ENCODE measurements at places on chromosomes 7 and 10.

GRCh38 chr7:130458257-130458656, 17.4 kb upstream of the CEP41 start:
- no peak for DNase-seq

- no peak for DNase-seq
Measured at GRCh38 chr10:64115908-64116643, 594.9 kb downstream of the REEP3 start.

GRCh38 chr7:85125176-85125575, 61.7 kb downstream of the SEMA3D start:
- no peak for DNase-seq

DNA sequence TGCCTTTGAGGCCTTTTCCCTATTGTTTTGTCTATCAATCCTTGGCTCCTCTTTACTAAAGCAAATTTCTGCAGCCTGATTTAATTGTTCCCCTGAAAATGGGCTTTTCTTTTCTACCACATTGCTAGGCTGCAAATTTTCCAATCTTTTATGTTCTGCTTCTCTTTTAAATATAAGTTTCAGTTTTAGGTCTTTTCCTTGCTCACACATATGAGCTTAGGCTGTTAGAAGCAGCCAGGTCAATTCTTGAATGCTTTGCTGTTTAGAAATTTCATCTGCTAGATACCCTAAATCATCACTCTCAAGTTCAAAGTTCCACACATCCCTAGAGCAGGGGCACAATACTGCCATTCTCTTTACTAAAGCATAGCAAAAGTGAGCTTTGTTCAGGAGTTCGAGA, 159.6 kb downstream of the ARL4A start:
- DNase-seq = no peak

DNA sequence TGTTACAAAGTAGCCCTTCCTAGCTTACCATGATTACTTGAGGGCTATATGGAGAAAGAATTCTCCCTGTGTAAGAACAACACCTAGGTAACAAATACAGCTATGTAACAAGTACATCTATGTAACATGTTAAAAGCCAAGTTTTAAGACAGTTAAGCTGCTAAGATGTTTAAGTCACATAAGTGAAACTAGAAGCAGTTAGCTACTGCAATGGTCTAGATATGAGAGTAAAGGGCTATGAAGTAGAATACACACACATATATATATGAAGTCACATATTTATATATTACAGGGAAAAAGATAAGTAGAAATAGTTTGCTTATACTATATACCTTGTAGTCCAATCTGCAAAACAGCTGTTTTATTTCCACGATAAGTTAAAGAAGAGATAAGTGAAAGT, 14.4 kb downstream of the POT1 start:
- DNase-seq = no peak

- DNase-seq = peak; percentile 79
Measured at GRCh38 chr10:43304687-43305333, 37.9 kb upstream of the RASGEF1A start.

DNA sequence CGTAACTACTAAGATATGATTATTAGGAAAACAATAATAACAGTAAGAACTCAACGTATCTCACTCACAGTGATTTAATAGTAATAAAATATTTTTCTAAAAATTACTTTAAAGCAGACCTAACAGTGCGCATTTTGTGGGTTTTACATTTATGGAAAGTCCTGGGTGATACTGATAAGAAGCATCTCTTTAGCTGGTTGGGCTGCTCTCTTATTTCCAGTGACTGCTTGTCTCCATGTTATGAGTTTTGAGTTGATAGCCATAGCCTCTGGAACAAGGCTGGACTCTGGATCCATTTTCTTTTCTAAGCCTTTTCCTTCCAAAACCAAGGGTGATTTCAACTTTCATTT, 29.5 kb upstream of the INHBA start:
- no peak for DNase-seq

GRCh38 chr10:132946-133898, 2.0 kb upstream of the ZMYND11 start:
- DNase-seq = no peak

DNA sequence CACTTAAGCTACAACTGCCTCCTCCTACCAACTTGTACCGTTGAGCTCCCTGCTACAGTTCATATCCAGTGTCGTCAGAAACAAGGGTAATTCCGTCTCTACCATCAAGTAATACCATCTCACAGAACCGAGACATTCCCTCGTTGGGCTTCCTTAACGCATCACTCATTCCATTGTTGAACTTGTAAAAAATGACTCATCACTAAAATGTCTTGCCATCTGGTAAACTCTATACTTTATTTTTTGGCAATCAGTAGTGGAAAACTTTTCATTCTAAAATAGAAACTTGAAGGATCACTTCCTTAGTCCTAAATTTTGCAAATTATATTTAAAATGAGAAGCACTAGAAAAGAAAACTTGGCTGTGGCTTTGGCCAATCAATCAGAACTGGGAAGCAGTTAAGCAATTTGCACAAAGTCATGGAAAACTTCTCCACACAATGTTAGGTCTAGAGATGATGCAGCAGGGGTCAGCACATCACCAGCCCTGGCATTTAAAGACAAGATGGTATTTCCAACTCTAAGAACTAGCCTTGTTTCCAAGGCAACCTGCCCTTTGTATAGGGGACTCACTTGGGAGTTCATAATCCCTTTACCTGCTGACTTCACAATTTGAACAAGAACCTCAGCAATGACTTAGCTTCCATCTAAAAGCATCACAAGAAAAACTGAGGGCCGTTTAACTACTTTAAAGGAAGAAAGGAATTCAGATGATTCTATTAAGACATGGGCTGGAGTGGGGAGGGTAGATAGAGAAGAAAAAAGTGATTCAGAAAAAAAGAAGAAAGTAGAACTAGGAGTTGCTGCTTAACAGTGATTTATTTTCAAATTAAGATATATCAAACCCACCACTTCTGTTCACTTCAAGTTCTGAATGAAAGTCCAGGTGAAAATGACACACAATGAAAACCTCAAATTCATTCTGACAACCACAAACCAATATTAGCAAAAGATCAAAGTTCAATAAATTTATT, 288.1 kb downstream of the PARD3 start:
- peak; percentile 68 for DNase-seq

GRCh38 chr10:60479305-60480020, 89.8 kb upstream of the ANK3 start:
- no peak for DNase-seq

DNA sequence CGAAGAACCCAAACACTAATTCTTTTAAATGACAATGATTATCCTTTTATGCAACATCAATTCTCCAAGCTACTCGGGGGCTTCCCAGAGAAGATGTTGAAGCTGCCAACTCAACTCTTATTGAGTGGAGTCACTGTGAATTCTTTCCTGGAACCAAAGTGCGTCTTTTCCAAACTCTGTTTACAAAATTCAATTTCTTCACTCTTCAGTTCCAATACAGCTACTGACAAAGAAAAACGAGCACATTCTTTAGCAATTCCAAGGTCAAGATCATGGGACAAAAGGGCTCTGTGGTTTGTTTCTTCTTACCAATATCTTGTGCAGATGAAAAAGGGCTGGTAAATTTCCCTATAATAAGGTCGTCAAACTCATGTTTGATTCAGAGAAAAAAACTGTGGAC, 74.2 kb downstream of the FAS start:
- DNase-seq = no peak

DNA sequence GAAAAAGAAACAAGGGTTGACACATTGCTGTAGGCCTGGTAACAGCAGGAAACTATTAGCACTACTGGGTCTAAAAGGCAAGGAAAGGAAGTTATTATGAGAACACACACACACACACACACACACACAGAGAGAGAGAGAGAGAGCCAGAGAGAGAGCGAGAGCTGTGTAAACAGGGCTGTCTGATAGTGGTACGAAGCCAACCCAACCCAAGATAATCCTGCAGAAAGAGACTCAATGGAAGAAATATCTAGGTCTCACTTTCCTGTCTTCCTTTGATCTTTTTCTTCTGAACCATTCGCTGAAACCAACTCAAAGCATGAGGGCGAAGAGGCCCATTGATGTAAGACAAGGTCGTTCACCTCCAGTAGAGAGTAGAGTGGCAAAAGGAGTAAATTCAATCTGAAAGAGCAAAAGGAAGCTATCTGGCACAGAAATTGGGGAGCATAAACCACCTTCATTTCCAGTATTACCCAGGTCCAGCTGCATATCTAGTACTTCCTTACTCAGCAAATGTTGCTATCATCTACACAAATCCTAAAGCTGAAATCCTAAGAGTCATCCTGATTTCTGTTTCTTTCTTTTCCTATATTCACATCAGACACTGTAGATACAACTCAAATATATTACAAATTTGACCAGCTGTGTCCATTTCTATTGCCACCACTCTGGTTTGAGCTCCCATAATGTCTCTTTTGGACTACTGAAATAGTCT, 110.2 kb downstream of the TMEM26 start:
- DNase-seq = no peak

DNA sequence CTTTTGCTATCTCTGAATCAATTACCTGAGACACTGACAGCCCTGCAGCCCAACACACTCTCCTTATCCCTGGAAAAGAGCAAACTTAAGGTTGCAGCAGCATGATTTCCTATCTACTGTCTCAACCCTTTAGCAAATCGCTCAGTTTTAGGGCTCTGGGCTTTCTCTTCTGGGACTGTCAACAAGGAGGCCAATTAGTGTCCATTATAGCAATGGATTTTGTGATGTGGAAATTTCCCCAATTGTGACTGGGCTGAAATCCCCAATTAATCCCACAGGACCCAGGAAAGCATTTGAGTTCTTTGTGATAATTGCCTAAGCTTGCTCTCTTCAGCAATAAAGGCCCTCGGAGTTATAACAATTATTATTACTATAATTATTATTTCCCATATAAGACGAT, 197.0 kb downstream of the ZNF438 start:
- DNase-seq = no peak

- peak; percentile 20 for DNase-seq
Measured at GRCh38 chr10:98425511-98426352, 10.8 kb upstream of the PYROXD2 start.

DNA sequence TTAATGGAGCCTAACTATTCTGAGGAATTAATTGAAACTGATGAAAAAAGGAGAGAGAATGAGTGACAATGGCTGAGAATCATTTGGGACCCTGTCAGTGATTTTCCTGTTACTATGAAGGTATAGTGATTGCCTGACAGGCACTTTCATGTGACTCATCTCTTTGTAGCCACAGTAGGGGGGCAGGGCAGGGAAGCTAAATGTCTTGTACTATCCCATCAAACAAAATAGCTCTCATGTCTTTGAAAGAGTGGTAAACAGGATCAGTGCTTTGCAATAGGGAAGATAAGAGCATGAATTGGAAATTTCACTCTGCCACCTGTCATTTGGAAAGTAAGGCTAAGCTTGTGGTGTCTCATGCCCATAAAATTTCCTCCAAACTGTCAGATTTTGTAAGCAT, 94.5 kb upstream of the GSDME start:
- DNase-seq = no peak

GRCh38 chr10:123990889-123991288, 99.3 kb upstream of the CPXM2 start:
- DNase-seq = no peak

DNA sequence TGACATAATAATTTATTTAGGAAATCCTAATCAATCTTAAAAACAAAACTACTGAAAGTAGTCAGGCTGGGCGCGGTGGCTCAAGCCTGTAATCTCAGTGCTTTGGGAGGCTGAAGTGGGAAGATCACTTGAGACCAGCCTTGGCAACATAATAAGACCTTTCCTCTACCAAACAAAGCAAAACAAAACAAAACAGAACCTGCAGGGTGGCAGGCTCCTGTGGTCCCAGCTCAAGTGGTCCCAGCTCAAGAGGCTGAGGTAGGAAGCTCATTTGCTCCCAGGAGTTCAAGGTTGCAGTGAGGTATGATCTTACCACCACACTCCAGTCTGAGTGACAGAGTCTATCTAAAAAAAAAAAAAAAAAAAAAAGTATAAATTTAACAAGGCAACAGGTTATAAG, 748.0 kb downstream of the CNTNAP2 start:
- DNase-seq = no peak

GRCh38 chr10:130498042-130498441, 361.9 kb downstream of the GLRX3 start:
- DNase-seq = peak; percentile 3

- no peak for DNase-seq
Measured at GRCh38 chr7:49580761-49581160, 192.7 kb upstream of the VWC2 start.

GRCh38 chr7:63073286-63073685, 925.4 kb upstream of the ZNF722 start:
- DNase-seq = no peak
